ENCODE measurements at places on chromosomes 6 and 20.

DNA sequence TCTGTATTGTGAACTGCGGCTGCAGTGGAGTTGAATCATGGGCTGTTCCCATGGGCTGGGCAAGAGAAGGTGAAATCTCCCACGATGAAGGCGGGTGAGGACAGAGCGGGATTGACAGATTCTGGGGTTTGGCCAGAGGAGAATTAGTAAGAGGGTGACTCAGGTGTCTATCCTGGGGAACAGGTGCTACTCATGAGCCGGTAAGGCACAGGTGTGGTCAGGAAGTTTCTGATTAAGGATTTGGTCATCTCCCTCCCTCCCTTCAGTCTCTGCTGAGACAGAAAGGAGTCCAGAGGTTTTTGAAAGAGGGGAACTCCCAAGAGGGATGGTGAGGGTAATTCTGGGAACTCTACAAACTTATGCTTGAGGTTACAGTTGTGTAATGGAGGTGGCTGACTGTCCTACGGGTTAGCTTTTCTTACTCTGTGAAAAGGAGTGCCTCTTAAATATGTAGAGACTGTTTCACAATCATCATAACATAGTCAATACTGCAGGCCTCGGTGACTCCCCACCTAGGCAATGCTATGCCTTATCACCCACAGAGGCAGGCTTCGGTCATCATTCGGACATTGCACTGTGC, 31.5 kb downstream of the SERPINB1 start:
- DNase-seq: no peak

DNA sequence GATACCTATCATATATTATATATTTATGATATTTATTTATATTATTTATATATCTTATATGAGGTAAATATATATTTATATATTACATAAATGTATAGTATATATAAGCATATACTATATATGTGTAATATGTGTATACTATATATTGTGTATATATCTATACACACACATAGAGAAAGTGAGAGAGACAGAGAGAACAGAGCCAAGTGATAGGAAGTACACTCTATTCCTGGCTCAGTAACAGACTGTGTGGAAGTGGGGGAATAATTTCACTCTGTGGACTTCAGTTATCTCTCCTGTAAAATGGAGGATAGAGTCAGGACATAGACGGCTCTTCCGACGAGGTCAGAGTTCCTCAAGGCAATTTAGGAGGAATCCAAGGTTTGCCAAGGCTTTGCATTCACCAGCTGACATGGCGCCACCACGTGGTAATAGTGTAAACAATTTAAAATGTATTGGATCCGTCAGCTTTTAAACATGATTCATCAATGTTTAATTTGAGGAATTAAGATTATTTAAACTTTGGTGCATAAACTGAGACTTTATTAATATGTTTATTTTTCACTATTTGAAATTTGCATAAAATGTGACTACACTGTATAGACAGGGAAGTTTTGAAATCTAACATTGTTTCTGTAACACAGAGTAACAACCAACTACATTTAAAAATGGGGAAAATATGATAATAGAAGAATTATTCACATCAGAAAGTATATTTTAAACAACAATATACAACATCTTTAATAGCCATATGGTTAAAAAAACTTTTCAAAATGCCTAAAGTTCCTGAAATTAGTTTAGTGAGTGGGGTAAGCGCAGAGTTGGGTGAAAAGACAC, 75.4 kb upstream of the TMEM244 start:
- DNase-seq: no peak

DNA sequence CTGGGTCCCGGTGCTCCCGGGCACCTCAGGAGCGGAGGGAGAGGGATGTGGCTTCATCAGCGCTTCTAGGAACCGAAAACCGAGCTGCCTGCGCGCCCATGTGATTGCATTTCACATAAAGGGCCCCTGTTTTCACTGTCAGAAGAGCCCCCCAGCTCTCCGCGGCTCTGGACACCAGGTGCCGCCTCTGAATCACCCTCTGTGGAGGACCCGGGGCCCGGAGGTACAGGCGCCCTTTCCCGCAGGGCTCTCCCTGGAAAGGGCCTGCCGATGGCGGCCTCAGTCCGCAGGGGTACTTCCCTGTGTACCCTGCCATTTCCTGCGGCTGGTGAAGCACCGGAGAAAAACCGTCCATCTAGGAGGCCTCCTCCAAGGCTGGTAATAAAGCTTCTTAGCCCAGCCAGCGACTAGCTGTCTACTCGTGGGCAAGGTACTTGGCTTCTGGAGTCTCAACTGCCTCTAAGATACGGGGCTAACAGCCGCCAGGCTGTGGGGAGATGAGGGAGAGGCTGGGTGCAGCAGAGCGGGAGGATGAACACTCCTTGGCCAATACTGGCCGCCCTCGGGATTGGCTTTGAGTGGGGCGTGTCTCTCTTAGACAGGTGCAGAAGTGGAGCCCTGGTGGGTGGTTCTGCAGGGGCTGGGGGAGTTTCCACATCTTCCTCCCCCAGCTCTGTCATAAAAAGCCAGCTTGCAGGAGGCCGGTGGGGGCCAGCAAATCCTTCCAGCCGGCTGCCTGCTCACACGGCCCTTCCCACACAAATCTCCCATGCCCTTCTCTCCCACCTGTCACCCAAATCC, 1.6 kb downstream of the PPP1R16B start:
- DNase-seq: no peak

DNA sequence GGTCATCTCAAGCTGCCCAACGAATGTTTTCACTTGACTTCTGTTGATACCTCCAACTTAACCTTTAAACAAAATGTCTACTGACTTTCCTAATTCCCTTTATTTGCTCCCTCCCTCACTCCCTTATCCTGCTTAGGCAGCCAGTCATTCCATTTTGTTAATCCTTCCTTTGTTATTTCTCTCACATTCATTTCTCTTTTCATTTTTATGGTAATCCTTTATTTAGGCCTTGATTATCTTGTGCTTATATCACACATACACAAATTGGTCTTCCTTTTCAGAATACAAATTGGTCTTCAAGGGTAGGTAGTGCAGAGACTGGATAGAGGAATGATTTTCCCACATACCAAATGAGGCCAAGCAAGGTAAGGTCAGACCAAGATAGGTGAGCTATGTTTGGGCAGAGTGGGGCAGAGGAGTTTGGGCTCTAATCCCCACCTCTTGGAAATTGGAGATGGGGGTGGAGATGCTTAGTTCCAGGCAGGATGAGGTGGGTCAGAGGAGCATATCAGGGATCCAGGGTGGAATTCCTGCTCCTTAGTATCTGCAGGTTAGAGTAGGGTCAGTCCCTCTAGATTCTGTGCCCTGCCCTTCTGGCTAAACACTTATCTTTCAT, 2.0 kb upstream of the SPACA1 start:
- no peak for DNase-seq

GRCh38 chr6:25017486-25017885, 81.7 kb upstream of the RIPOR2 start:
- no peak for DNase-seq

DNA sequence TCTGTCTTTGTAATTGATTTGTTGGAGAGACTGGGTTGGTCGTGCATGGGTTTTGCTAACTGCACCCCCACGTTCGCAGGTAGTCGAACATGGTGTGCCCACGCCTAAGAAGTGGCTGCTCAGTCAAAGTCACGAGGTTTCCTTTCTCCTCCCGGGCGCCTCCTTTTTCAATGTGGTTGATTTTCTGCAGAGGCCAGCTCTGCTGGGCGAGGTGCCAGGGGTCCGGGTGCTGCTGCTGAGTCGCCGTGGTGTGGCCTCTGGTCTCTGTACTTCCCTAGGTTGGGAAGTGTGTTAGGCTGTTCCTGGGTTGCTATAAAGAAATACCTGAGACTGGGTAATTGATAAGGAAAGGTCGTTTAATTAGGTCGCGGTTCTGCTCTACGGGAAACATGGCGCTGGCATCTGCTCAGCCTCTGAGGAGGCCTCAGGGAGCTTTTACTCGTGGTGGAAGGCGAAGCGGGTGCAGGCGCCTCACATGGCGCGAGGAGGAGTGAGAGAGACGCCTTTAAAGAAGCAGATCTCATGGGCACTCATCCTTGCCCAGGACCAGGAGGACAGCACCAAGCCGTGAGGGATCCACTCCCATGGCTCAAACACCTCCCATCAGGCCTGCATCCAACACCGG, 14.1 kb downstream of the OSBPL2 start:
- DNase-seq: no peak

DNA sequence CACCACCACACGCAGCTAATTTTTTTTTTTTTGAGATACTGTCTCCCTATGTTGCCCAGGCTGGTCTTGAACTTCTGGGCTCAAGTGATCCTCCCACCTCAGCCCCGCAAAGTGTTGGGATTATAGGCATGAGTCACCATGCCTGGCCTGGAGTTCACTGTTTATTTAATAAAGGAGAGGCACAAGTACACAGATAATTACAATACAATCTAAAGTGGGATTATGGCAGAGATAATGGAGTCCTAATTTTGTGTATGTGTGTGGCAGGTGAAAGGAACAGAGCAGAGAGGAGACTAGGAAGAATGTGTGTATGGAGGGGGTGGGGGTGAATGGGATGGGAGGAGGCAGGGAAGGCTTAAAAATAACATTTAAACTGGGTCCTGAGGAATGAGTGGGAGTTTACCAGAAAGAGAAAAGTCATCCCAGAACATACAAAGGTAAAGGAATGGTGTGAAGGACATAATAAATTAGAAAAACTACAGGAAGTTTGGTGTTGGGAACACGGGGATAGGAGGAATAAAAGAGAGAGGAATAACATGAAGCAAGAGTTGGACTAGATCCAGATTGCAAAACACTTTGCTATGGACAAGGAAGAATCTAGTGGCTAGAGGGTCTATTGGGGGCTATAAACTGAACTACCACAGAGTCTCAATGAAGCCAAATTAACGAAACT, 4.4 kb downstream of the NCOA5 start:
- no peak for DNase-seq

GRCh38 chr6:80339421-80339820, 232.9 kb downstream of the BCKDHB start:
- DNase-seq: no peak

GRCh38 chr20:62550087-62550632, 74.4 kb upstream of the GATA5 start:
- DNase-seq: no peak

- DNase-seq: no peak
Observed at GRCh38 chr6:226516-227073, 65.7 kb upstream of the DUSP22 start.

DNA sequence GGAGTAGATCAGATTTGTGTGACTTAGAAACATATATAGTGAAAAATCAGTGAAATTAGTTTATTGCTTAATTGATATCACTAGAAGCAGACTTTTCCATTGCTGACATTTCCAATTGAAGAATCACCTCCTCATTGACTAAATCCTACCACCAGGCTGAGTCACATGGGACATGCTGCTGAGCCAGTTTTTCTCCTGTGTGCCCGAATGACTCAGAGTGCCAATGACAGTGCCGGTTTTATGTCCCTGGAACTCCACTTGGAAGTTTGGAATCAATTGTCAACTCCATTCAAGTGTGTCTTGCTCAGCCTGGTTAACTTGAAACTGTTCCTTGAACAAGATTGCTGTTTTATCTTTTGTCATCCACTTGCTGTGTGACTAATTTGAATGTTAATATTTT, 316.1 kb upstream of the PRDM1 start:
- no peak for DNase-seq

GRCh38 chr6:50820869-50821264, 2.2 kb downstream of the TFAP2B start:
- no peak for DNase-seq

GRCh38 chr6:157368359-157369049, 12.5 kb upstream of the ZDHHC14 start:
- DNase-seq: no peak

DNA sequence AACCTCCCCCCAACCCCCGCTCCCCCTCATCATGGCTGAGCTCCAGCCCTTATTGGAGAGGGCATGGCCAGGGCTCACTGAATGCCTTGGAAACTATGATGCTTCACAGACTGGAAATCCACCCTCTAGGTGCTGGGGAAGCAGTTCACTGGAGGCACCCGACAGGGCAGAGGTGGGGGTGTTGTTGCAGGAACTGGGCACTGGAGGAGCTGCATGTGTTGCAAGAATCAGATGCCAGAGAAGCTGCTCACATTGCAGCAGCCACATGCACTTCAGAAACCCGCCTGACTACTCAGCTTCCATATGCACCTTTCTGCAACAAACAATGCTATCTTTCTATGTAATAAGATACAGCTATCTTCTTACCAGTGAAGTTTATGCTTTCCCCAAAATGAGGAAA, 7.9 kb upstream of the TBPL1 start:
- no peak for DNase-seq

DNA sequence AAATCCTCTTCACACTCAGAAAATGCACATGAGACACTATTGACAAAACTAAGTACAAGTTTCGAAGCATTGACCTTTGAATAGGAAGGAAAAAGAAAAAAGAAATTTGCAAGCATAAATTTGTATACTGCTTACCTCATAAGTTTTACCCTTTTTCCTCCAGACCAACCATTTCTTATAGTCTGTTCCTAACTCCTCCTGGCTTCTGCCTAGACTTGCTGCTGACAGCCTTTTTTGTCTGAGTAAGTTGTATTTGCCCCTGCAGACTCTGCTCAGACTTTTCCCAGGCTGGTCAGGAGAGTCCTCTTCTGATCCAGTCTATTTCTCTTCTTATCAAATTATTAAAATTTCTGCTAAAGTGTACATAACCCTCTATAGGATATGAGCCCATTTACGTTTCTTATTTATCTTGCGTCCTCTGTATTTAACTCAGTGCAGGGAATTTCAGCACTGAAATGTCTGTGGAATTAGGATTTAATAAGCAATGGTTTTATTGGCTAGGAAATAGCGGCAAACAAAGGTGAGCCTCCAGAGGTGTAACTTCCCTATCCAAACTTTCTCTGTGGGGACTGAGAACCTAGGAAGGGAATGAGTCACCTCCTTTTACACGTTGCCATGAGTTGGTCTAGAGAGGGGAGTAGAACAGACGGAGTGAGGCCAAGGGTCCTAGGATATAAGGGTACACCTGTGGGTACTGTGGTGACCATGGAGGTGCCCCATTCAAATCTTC, 207.1 kb upstream of the MARCKS start:
- DNase-seq: no peak

- no peak for DNase-seq
Observed at GRCh38 chr6:29232725-29233124, 62.0 kb downstream of the OR2J2 start.

- no peak for DNase-seq
Observed at GRCh38 chr6:164812706-164813105, 496.7 kb downstream of the C6orf118 start.
